NCI-H1694 (cell line): ENCODE measurements at places on chromosomes 11 and 22.

- DNase-seq = no peak
These were observed 1.5 kb downstream of the MAFF start for GRCh38 chr22:38203090-38203810.

DNA sequence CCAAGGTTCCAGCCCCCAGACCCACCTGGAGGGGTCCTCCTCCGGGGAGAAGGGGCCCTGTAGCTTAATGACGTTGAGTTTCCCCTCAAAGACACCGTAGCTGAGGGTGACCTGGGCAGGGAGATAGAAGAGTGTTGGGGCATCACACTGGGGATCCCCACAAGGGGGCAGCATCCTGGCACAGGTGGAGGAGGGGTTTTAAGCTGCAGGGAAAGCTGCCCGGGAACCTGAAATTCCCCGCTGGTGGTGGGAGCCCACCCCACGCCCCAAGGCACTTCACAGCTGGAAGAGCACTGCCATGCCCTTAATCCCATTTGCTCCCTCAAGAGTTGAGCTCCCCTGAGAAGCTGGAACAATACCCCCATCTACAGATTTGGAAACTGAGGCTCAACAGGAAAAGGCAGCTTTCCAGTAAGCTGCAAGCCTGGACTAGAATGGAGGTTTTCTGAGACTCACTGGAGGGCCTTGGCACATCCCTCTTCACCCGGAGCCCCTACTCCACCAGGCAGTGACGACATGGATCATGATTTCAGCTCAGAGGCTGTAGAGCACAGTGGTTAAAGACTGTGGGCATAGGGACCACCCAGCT is 13.7 kb downstream of the MFNG start:
- peak; percentile 30 for DNase-seq

DNA sequence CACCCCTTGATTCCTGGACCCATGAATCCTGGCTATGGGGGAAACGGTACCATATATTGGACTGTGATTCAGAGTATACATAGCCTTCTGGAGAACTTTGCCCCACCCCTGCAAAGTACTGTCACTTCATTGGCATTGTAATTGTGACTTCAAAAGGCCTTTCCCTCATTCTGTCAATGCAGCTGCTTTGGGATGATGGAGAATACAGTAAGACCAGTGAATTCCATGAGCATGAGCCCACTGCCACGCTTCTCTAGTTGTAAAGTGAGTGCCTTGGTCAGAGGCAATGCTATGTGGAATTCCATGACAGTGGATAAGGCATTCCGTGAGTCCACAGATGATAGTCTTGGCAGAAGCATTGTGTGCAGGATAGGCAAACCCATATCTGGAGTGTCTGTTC is 25.7 kb upstream of the MSANTD2 start:
- no peak for DNase-seq

DNA sequence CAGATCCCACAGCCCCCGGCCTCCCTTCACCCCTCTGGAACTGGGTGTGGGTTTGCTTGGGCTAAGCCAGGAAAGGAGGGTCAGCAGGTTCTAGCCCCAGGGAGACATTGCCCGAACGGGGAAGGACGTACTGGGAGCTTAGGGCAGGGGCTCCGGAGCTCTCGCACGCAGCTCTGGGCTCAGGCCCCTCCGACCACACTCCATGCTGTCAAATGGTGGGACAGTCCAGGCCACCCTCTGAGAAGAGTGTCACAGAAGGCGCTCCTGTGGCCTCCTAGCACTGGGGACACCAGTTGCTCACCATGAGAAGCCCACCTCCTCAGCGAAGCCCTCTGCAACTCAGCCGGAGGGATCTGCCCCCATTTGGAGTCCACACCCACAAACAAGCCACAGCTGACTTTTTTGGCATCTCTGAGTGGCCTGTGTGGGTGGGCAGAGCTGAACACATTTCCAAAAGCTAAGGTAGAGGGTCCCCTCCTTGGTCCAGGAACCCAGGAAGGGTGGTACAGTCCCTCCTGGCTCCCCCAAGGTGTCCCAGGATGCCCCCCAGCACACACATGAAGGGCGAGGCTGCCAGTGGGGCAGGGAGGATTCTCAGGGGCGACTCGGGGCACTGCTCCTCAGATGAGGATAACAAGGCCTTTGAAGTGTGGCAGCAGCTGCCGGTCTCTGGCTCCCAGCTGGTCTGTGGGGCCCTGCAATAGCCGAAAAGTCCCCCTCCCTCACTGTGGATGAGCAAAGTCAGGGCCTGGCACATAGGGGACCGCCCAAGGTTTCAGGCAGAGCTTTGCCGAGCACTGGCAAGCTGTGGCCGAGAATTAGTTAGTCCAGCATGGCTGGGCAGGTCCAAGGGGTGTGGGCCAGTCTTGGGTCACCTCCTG is 13.0 kb upstream of the TEF start:
- DNase-seq = peak; percentile 25

- DNase-seq = no peak
These were observed 24.0 kb upstream of the SC5D start for GRCh38 chr11:121268581-121268980.

DNA sequence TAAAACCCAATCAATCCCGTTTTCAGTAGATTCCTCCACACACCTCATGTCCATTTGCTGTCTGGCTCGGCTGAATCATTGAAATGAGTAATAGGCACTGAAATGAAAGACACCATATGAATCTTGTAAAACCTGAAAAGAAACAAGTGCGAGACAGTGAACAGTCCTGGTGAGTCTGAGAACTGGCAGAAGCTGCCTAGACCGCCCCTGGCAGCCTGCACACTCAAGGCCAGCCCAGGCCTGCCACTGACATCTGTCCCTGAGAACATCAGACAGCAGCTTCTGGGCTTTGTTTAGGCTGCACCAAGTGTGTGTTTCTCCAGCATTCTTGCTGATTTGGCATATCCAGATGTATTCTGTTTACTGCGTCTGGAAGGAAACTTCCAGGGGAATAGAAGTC is 44.8 kb downstream of the ENDOD1 start:
- peak; percentile 46 for DNase-seq

DNA sequence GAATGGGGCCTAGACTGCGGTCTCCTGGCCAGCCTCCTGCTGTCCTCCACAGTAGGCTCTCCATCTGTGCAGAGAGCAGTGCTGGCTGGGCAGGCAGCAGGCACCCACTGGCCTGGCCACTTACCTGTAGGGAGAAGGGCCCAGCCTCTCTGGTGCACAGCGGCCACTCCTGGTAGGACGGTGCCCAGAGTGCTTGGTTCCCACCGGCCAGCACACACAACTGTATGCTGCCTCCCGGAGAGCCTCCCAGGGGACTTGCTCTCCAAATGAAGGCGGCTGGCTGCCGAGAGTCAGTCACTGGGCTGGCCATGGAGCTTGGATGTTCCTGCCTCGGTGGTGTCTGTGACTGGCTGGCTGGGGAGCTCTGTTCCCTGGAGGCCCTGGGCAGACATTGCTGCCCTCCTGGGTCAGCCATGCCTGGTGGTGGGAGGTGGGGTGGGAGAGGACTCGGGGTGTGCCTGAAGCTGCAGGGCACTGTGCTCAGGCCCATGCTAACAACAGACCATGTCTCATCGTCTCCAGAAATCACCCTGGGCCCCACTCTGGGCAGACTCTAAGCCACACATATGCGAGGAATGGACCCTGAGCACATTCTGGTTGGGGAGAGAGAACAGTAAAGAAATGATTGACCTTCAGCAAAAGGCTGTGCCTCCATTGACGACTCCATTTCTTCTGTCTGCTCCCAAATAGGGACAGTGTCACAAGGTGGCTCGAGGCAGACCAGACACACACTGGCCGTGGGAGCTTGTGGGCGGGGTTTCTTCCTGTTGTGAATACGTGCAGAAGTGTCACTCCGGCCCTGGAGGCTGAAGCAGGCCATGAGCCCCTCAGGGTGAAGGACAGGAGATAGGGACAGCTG is 350.8 kb downstream of the TBC1D22A start:
- DNase-seq = no peak

- DNase-seq = no peak
These were observed 255.7 kb upstream of the NARS2 start for GRCh38 chr11:78830277-78830819.

- no peak for DNase-seq
These were observed 55.3 kb downstream of the ETS1 start for GRCh38 chr11:128532016-128532571.

DNA sequence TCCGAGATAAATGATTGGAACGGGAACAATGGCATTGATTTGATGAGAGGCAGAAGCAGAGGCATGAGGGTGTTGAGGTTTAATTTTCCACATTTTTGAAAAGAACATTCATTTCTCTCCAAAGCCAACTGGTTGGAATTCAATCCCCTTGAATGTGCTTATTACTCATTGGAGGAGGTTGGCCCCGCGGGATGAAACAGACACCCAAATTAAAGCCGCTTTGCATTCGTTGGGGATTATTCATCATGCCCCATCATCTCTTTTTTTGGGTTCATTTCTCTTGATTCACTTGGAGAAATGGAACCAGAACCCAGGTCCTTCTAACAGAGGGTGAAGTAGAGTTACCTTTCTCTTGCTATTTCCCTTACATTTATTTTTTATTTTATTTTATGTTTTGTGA is 47.6 kb upstream of the PARVG start:
- no peak for DNase-seq

GRCh38 chr11:81840380-81840779 is 893.3 kb downstream of the FAM181B start:
- DNase-seq = no peak

- no peak for DNase-seq
These were observed 1255.8 kb downstream of the LRRC4C start for GRCh38 chr11:40203606-40204005.

DNA sequence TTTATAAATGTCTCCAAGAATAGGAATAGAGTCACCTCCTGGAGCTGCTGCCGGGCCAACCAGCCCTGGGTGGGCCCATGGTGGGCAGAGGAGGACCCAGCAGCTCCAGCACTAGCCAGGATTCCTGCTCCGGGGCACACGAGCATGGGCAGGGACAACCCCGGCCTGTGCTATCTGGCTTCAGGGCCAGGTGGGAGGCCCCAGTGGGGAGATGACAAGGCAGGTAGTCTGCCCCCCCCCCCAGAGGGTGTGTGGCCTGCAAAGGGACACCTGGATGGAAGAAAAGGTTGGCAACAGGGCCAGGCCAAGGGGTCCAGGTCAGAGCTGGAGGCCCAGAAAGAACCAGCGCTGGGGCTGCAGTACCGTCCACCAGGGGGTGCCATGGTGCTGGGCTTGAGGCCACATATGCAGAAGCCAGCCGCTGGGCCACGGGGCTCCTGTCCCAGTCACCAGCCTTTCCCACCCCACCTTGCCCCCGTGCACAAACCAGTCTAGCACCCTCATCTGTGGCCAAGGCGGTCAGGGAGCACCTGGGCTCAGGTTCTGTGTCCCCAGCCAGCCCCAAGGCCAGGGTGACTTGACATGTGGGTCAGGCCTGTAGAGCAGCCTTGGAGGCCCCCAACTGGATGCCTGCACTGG is 3.4 kb downstream of the TSPAN32 start:
- peak; percentile 17 for DNase-seq

DNA sequence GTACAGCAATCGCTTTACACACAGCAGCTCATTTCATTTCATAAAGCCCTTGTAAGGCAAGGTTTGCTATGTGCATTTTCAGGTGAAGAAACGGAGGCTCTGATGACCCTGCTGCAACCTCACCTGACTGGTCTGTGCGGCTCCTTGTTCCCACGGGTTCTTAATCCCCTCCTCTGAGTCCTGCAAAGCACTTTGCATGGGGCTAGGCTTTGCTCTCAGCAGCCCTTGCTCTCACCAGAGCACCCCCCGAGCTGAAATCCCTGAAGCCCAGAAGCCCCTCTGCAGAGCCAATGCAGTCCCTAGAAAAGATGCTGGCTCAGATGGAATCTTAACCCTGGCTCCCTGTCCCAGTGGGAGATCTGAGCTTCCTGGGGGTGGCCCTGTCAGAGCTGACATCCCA is 11.0 kb upstream of the APOL6 start:
- no peak for DNase-seq

DNA sequence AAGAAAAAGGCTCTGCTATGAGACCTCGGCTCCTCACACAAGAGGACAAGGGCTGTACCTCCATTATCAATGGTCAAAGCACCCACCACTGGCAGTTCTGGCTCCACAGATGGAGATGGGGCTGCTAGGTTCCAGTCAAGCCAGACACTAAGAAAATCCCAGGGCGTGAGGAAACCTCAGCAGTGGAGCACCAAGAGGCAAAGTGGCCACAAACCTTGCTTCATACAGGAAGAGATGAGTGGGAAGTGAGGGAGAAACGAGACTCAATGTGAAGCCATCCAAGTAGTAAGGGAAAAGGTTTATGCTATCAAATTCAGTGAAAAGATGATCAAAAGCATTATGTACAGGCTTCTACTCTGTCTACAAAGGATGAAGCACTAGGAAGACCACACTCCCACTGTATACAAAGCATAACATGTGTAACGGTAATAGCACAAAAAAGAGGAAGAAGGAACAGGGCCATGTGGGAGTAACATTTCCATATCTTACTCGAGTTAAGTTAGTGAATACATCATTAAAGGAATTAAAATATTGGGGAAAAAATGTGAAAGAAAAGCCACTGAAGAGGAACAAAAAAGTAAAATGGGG is 27.0 kb downstream of the POLDIP3 start:
- DNase-seq = no peak

DNA sequence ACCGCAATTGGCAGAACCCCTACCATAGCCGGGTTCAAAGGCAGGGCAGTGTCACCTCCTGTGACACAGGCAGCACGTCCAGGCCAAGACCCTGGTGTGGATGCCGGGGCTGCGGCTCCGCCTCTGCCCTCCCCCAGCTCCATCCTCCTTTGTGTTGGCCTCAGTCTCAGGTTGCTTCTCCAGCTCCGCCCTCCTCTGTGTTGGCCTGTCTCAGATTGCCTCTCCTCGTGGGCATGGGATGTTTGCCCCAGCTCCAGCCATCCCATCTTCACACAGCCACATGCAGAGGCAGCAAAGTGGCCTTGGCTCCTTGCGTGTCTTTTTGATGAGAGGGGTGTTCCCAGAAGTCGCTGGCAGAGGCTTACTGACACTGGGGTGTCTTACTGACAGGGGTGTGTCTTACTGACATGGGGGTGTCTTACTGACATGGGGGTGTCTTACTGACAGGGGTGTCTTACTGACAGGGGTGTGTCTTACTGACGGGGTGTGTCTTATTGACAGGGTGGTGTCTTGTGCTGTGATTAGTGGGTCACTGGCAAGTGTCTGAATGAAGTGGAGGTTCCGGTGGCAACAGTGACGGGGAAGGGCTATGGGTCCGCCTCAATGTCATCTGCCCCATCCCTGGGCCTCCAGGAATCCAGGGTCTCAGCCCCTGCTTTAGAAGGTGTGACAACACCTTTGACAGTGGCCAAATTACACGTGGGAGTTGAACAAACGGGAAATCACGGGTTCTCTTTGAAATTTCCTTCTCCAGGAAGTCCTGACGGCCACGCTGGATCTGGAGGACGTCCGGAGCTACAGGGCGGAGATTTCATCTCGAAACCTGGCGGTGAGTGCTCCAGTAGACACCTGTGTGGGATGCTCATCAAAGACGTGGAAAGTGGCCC is 24.9 kb downstream of the NADSYN1 start:
- DNase-seq = no peak
